Kidney epithelial cell (primary cell): ENCODE measurements at places on chromosomes 1 and 21.
A peak's percentile ranks its signal among the peaks of the same experiment; 100 is the strongest.

DNA sequence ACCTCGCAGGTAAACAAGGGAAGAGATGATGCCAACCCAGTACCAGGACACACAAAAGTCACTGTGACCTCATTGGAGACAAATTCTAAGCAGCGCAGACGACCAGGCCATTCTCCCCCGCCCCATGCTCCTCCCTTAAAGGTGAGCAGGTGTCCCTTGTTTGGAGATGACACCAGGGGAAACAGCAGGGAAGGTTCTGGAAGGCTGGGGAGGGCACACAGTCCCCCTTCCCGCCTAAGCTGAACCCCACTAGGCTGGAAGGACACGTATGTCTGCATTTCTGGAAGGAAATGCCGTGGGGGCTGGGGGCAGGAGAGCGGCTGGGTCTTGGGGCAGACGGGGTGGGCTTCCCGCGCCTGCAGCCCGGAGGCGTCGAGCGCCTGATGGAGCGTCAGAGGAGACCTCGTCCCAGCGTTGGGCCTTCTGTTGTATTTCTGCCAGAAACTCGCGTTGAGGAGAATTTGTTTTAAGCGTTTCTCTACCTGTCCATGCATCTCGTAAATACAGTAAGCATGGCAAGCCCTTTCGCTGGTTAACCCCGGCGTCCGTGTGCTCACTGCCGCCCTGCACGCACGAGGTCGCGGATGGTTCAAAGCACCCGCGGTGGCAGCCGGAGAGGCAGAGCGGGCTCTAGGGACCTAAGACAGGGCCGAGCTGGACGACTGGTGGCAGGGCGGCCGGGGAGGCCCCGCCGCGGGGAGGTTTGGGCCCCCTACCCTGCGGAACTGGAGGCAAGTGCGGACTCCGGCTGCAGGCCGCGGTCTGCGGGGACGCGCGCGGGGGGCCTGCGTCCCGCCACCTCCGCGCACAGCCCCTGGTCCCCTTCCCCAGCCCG, 1.2 kb upstream of the LHX4 start:
- no peak for DNase-seq

DNA sequence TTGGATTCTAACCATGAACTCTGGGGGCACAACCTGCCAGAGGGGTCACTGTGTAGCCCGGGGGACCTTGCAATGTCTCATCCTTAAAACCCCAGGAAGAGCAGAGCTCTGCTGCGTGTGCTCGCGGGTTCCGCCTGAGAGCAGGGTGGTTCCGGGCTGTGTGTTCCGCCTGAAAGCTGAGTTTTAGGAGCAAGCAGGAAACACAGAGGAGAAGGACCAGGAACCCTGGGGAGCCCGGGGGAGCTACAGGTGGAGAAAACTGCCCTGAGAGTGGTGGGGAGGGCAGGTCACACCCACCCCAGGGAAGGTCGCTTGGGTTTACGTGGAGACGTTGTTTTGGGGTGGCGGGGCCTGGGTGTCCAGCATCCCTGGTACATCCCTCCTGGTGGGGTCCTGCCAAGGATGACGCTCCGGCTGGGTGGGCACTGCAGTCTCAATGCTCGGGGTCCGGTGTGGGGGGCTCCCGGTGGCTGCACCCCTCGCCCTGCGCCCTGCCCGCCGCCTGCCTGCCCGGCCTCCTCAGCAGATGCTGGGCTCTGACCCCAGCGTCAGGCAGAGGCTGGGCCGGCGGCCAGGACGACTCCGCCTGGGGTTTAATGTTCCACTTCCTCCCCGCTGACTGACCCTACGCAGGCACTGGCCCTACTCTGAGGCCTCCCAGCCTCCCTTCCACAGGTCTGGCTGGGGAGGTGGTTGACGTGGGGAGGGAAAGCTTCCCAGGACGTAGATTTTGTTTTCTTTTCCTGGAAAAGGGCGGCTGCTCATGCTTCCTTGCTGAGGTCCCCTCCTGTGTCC, 17.3 kb upstream of the C1orf159 start:
- DNase-seq, result no peak

DNA sequence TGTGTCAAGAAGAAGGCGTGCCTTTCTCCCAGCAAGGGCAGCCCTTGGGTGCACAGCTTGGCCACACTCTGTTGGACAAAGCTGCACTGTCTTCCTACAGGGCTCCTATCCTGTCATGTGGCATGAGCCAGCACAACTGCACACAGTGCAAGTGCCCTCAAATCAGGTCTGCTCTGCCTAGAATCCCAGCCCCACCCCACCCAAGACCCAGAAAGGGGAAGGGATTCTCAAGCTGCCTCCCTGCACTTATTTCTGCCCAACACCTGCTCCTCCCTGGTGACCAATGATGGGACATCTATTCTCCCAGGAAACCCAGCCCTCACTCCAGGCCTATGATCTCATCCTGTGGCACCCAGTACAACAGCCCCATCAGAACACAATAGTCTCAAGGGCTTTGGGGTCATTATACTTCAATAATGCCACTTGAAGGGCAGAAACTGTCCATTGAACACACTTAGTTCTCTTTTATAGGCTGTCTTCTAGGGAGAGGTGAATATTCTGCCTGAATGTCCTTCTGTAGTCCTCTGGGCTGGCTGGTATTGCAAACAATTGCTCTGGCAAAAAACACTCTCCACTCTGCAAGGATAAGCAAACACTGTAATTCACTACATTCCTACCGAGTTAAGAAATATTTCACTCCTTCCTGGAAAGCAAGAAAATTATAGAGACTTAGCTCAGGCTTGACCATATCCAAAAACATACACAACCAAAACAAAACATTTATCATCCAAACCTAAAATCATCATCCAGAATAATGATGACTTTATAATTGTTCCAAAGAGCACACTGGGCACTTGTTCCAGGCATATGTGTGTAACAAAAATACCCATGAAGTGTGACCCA, 43.1 kb upstream of the IGSF3 start:
- DNase-seq, result no peak

DNA sequence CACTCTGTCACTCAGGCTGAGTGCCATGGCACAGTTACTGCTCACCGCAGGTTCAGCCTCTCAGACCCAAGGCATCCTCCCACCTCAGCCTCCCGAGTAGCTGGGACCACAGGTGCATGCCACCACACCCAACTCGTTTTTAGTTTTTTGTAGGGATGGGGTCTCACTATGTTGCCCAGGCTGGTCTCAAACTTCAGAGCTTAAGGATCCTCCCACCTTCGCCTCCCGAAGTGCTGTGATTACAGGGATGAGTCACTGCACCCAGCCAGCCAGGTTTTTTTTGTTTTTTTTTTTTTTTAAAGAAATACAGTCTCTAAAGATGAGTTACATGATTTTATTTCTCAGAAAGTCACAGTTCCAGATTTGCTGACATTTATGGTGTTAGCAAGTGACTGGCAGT, 29.0 kb downstream of the BACE2 start:
- no peak for DNase-seq

DNA sequence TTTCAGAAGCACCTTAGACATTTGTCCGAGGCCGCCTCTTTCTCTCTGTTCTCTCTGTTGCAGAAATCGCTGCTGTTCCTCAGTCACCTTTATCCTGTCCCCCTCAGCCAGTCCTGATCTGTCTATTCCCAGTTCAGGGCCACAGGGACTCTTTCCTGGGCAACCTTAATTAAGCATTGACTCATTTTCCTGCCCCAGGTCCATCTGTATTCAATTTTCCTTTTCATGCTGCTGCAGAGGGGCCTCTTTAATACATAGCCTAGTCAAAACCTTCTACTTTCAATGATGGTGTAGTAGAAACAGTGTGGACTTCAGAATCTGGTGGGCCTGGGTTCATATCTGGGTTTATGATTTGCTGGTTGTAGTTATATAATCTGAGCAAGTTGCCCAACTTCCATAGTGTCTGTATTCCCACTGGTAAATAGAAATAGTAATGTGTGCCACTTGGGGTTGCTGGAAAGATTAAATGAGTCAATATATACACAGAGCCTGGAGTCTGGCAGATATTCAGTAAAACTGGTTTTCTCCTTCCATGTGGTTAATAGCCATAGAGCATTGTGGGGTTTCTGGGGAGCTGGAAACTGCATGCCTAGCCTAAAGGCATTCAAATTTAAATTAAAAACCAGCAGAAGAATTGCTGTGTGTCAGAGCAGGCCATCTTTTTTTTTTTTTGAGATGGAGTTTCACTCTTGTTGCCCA, 4.5 kb downstream of the TRAF5 start:
- no peak for DNase-seq

DNA sequence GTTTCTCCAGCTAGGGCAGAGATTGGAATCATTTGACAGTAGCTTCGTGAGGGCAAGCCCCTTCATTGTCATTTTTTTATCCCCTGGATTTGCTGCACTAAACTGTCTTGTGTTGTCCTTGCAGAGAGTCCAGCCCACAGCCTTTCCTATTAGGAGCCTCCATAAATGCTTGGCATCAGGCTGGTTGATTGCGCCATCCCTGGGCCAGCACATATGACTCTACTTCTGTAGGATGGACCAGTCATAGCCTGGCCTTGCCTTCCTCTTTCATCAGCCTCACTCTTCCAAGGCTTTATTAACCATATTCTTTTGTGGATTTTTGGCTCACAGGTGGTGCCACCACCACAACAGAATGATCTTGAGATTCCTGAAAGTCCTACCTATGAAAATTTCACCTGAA, 31.4 kb downstream of the LY9 start:
- DNase-seq, result no peak

DNA sequence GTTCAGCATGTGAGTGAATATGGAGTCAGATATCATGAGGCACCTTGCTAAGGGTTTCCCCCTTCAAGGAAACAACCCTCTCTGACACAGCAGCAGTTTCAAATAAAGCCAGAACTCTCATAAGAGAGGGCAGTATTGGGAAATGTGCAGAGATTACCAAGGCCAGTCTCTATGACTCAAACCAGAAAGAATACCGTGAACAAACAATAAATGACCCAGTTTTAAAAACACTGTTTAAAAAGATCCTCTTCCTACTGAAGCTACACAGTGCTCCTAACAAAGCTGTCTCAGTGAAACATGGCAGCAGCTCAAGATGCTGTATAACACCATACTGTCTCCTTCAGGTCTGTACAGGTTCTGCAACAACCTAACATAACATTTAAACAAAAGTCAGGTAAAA, 102.6 kb downstream of the KIAA0319L start:
- DNase-seq, result no peak

GRCh38 chr1:19351873-19352272, 39.7 kb downstream of the SLC66A1 start:
- no peak for DNase-seq

GRCh38 chr1:209737118-209737505, 18.7 kb upstream of the TRAF3IP3 start:
- DNase-seq, result no peak

- no peak for DNase-seq
Measured at GRCh38 chr1:201183209-201183608, 7.4 kb upstream of the IGFN1 start.

- peak; percentile 94 for DNase-seq
Measured at GRCh38 chr1:45802343-45803298, 791 bp upstream of the MAST2 start.

- DNase-seq, result no peak
Measured at GRCh38 chr1:64579767-64580166, 109.8 kb downstream of the CACHD1 start.
